ENCODE measurements at places on chromosomes 5 and 9. TPM values are rescaled to one million over a fixed set of nuclear protein-coding genes. Genes with fewer than 3 reads are reported as not detected.
A peak's percentile ranks its signal among the peaks of the same experiment; 100 is the strongest.

GRCh38 chr5:102670224-102670836 is 84.8 kb upstream of the PAM start:
- no peaks in the 10 kb centered on the region for H3K27me3 ChIP-seq
- H3K36me3 ChIP-seq: no peaks in the 10 kb centered on the region
- no peak for DNase-seq
- H3K4me1 ChIP-seq: no peaks in the 10 kb centered on the region

ZBTB5 gene
- 14.3 TPM for total RNA-seq

DNA sequence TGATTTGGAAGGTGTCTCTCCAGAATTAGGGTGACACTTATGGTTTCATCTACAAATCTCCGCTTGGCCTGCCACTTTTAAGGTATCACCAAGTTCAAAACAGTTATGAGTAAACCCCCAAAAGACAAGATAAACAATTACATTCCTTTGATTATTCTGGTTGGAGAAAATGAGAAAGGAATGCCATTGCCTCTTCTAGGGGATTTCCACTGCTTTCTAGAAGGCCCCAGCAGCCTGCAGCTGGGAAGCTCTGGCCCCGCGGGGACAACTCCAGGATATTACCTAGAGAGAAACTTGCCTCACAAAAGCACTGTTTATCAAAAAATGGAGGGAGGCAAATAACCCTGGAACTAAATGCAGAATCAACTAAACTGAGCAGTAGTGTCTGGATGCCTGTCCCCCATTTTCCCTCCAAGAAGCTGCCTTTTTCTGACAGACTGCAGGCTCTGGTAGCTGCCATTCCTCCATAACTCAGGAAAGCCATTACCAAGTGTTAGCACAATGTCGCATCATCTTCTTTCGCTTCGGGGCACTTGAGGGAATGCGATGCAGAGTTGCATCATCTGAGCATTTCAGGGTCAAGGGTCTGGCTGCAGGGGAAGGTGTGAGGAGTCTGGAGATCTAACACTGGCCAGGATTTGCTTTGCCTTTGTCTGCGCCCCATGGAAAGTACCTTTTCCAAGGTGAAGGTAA is 71.5 kb upstream of the PLPP6 start:
- no peak overlapping the region for H3K4me3 ChIP-seq
- no peak overlapping the region for H3K27ac ChIP-seq
- no peaks in the 10 kb centered on the region for H3K4me1 ChIP-seq

ACTBL2 gene
- not detected for total RNA-seq

GRCh38 chr9:18490641-18491370 is 16.9 kb downstream of the ADAMTSL1 start:
- H3K4me1 ChIP-seq: no peaks in the 10 kb centered on the region
- H3K27ac ChIP-seq: no peak overlapping the region
- no peak for DNase-seq
- no peak overlapping the region for H3K4me3 ChIP-seq
- H3K27me3 ChIP-seq: no peaks in the 10 kb centered on the region

DNA sequence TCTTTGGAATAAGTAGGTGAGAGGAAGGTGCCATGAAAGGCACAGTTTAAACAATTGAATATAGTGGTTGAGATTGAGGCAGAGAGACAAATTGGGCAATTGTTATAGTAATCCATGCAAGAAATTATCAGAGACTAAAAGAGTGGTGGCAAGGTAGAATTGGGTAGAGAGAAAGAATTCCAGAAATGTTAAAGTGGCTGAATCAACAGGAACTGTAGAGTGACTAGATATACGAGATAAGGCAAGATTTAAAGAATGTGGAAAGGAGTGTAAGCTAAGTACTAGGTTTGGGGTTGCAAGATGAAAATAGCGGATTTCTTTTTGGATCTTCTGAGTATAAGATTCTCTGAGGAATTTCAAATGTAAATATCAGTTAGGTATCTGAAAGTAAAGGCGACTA is 285.2 kb downstream of the DMRTA1 start:
- H3K4me3 ChIP-seq: no peak overlapping the region
- no peaks in the 10 kb centered on the region for H3K36me3 ChIP-seq
- DNase-seq: no peak

SURF1 gene
- 31.4 TPM for total RNA-seq

DNA sequence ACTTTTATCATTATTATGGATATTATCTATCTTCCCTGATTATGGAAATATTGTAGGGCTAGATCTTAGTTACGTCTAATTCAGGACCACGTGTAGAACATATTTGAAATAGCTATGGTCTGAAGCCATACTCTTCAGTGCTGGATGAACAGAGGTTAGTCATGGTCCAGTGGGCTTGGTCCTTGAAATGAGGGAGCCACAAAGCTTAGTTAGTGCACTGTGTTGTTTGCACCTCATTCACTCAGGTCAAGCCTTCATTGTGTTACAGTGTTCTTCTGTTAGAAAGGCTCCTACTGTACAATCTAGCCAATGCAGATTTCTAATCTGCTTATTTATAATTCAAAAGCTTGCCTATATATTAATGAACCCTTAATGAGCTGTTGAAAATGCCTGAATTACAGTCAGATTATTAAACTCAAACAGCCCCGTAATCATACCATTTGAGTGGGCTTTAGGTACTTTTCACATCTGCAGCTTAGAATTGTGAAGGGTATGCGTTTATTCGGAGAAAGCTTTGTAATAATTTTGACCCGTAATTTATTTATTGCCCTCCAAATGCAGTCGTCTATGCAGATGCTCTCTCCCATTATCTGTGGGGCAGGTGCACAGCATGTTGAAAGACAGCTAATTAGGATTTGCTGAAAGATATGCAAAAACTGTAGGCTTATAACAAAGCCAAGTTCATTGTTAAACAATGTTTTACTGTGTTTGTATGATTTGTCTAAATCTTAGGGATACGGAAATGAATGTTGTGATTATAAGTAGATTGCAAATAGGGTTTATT is 164.9 kb downstream of the PBX3 start:
- H3K4me3 ChIP-seq: no peak overlapping the region
- peaks cover 7% of the 10 kb centered on the region for H3K36me3 ChIP-seq
- H3K27me3 ChIP-seq: no peaks in the 10 kb centered on the region
- H3K4me1 ChIP-seq: no peaks in the 10 kb centered on the region

POU4F3 gene
- not detected for total RNA-seq

GRCh38 chr9:127711226-127711701 is 4.2 kb downstream of the PTRH1 start:
- no peak overlapping the region for H3K4me3 ChIP-seq
- no peak for DNase-seq
- no peaks in the 10 kb centered on the region for H3K27me3 ChIP-seq
- H3K27ac ChIP-seq: no peak overlapping the region

- peaks cover 33% of the 10 kb centered on the region for H3K4me1 ChIP-seq
- H3K4me3 ChIP-seq: no peak overlapping the region
- no peaks in the 10 kb centered on the region for H3K36me3 ChIP-seq
- no peaks in the 10 kb centered on the region for H3K27me3 ChIP-seq
These were observed 52.3 kb downstream of the TLE4 start for GRCh38 chr9:79623799-79624721.

DNA sequence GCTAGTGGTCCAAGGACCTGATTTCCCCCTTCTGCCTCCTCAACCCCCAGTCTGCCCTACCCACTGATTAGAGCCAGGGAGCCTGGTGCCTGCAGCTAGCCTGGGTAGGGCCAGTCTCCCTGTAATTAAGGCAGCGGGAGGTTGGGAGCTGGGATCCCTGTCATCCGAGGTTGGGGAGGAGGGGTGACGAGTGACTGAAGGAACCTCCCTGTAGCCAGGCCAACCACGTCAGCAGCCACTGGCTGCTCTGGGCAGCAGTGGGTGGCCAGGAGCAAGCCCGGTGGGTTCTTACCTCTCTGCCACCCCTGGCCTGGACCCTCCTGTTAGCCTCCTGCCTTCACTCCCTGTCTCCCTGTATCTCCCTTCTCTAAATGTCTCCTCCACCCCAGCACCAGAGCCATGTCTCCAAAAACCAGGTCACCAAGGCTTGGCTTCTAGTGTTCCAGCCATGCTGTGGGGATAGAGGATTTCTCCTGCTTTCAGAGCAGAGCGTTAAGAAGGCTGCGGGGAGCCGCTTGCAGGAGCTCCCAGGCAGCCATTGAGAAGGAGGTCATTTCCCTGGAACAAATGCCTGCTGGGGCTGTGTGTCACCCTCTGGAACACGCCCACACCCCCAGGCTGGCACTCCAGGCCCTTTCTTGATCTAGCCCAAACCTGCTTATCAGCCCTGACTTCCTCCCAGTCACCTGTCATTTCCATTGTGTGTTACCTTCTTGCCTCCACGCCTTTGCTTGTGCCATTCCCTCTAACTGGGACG is 65.0 kb upstream of the GGTA1 start:
- peaks cover 26% of the 10 kb centered on the region for H3K4me1 ChIP-seq
- H3K36me3 ChIP-seq: no peaks in the 10 kb centered on the region
- H3K27ac ChIP-seq: no peak overlapping the region
- no peaks in the 10 kb centered on the region for H3K27me3 ChIP-seq
- no peak overlapping the region for H3K4me3 ChIP-seq

ZFP2 gene
- 2.0 TPM for total RNA-seq

ADAMTS2 gene
- 82.9 TPM for total RNA-seq

NUTM2G gene
- total RNA-seq: not detected

GRCh38 chr5:33271606-33272005 is 169.2 kb upstream of the TARS1 start:
- no peaks in the 10 kb centered on the region for H3K36me3 ChIP-seq
- no peak for DNase-seq
- no peaks in the 10 kb centered on the region for H3K4me1 ChIP-seq
- H3K4me3 ChIP-seq: no peak overlapping the region

GRCh38 chr5:1750469-1750868 is 49.2 kb downstream of the MRPL36 start:
- H3K4me1 ChIP-seq: no peaks in the 10 kb centered on the region
- peak; percentile 53 for DNase-seq
- no peaks in the 10 kb centered on the region for H3K27me3 ChIP-seq
- no peak overlapping the region for H3K27ac ChIP-seq
- no peak overlapping the region for H3K4me3 ChIP-seq

EMB gene
- 56.2 TPM for total RNA-seq

LRRC14B gene
- not detected for total RNA-seq

GRCh38 chr9:119726035-119726434 is 356.8 kb upstream of the BRINP1 start:
- no peaks in the 10 kb centered on the region for H3K4me1 ChIP-seq
- H3K27me3 ChIP-seq: no peaks in the 10 kb centered on the region
- no peak overlapping the region for H3K27ac ChIP-seq
- H3K4me3 ChIP-seq: no peak overlapping the region

- no peak overlapping the region for H3K4me3 ChIP-seq
- H3K27me3 ChIP-seq: no peaks in the 10 kb centered on the region
- DNase-seq: peak; percentile 68
- peaks cover 74% of the 10 kb centered on the region for H3K4me1 ChIP-seq
- no peaks in the 10 kb centered on the region for H3K36me3 ChIP-seq
These were observed 11.3 kb upstream of the GRHPR start for GRCh38 chr9:37410969-37411785.

GRCh38 chr9:16367605-16368231 is 502.8 kb downstream of the BNC2 start:
- DNase-seq: no peak
- no peak overlapping the region for H3K27ac ChIP-seq
- H3K4me3 ChIP-seq: no peak overlapping the region
- H3K36me3 ChIP-seq: no peaks in the 10 kb centered on the region
- H3K4me1 ChIP-seq: peaks cover 14% of the 10 kb centered on the region

GRCh38 chr5:88666761-88667495 is 216.1 kb downstream of the MEF2C start:
- peaks cover 42% of the 10 kb centered on the region for H3K27me3 ChIP-seq
- no peak for DNase-seq
- no peak overlapping the region for H3K27ac ChIP-seq
- peak overlapping the region; percentile 34 for H3K4me3 ChIP-seq

GRCh38 chr9:69324549-69325401 is at the start of gene ENTREP1:
TSS of gene ENTREP1 (plus strand) at chr9:69325215. CDS start at chr9:69325310, 95 bp downstream.
- DNase-seq: peak; percentile 84
- no peaks in the 10 kb centered on the region for H3K36me3 ChIP-seq
- H3K27ac ChIP-seq: peak within 1 kb of the TSS; percentile 66
- H3K27me3 ChIP-seq: peaks cover 61% of the 10 kb centered on the region
- H3K4me3 ChIP-seq: peak within 1 kb of the TSS; percentile 52

SH3TC2 gene
- total RNA-seq: 1.6 TPM

GFRA3 gene
- total RNA-seq: not detected

- H3K36me3 ChIP-seq: peaks cover 14% of the 10 kb centered on the region
- DNase-seq: no peak
- H3K4me3 ChIP-seq: no peak overlapping the region
- H3K4me1 ChIP-seq: peaks cover 19% of the 10 kb centered on the region
- H3K27ac ChIP-seq: peak overlapping the region; percentile 13
- no peaks in the 10 kb centered on the region for H3K27me3 ChIP-seq
These were observed 13.0 kb upstream of the DPM2 start for GRCh38 chr9:127950513-127951289.

DNA sequence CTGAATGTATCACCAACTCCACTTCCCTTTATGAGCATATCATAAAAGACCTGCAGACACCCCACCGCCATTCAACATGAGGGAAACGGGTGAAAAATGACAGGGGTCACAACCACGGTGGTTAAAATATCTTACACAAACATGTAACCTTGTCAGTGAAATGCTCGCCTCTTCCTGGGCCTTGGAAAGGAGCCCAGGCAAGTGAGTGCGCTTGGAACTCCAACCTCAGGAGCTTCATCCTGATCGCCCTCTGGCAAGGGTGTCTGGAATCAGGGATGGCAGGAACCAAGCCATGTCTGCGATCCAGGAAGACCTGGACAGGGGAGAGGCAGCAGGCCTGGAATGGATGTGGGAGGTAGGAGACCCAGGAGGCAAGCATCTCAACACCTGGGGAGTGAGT is 282.7 kb downstream of the GAS1 start:
- no peak overlapping the region for H3K27ac ChIP-seq
- H3K4me1 ChIP-seq: no peaks in the 10 kb centered on the region
- no peak overlapping the region for H3K4me3 ChIP-seq
- H3K36me3 ChIP-seq: no peaks in the 10 kb centered on the region
- H3K27me3 ChIP-seq: no peaks in the 10 kb centered on the region
- no peak for DNase-seq

DNA sequence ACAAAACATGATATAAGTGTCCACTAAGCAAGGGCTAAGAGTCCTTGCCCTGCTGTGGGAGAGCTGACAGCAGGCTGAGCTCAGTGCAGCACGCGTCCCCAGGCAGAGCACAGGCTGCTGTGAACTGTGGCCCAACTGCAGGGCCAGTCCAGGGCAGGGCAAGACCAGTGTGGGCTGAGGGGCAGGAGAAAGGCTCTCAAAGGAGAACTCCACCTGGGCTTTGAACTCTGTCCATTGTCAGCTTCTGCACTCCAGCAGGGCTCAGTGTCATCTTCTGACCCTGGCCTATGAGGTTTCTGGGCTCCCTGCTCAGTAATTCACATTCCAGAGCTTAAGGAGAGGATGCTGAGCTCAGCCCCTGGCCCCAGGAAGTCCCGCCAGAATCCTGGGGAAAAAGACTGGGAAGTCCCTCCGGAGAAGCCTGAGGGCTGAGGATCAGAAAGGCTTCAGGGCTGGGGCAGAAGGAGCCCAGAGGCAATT is 37.4 kb downstream of the LHFPL2 start:
- no peak for DNase-seq
- no peaks in the 10 kb centered on the region for H3K4me1 ChIP-seq
- no peak overlapping the region for H3K4me3 ChIP-seq
- H3K27me3 ChIP-seq: no peaks in the 10 kb centered on the region

DNA sequence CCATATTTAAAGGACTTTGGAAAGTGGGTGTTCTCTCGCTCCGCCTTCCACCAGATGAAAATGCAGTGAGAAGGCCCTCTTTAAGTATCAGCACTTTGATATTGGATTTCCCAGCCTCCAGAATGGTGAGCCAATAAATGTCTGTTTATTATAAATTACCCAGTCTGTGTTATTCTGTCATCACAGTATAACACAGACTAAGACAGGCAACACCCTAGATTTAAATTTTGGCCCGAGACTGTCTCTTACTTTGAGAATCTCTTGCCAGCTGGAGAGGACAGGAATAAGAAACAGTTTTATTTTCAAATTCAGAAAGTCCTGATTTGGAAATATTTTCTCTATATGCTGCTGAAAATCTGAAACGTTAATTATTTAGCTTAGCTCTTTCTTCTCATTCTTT is 21.5 kb downstream of the FAM151B start:
- H3K27ac ChIP-seq: no peak overlapping the region
- H3K4me1 ChIP-seq: peaks cover under 1% of the 10 kb centered on the region
- H3K36me3 ChIP-seq: no peaks in the 10 kb centered on the region
